ENCODE measurements at places on chromosomes 13 and 19.

DNA sequence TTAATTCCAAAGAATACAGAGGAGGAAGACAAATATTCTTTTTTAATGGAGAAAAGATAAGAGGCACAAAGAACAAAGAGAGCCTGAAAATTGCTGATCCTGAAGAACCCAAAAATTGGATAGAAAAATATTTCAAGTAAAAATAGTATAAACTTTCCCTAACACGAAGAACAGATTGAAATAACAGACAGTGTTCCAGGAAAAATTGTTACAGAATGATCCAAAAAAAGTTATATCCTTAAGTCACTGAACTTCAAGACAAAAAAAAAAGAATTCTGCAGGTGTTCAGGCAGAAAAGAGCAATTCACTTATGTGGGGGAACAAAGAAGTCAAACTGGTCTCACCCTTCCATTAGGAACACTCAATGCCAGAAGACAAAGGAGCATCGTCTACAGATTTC lies 160.2 kb downstream of the KLF12 start:
- DNase-seq: no peak

- no peak for DNase-seq
These were observed 813 bp upstream of the DMPK start for GRCh38 chr19:45782820-45783785.

DNA sequence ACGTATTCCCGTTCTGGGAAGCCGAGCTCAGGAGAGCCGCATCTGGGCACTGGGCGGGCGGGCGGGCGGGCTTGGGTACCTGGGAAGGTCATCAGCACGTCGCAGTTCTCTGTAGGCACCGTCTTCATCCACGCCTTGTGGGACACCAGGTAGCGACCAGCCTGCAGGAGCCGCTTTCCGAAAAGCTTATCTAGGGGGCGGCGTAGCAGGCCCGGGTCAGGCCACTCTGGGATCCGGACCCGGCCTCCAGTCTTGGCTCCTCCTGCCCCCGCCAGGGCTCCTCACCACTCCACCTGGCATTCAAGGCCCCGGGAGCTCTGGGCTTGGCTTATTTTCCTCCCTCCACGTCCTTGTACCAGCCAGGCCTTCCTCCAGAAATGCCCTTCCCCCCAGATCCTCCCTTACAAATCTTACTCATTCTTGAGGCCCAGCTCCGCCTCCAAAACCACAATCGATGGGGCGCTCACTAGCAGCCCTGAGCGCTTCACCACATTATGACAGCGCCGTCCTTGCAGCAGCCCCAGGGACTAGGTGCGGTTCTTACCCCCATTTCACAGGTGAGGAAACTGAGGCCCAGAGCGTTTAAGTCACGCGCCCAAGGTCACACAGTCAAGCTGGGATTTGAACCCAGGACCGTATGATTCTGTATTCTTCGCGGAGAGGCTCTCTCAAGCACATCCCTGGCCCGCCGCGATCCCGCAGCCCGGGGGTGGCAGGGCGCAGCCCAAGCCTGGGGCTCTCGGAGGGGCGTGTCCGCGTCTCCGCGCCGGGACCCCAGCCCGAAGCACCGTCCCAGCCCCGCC lies 843 bp downstream of the ANO8 start:
- peak; percentile 75 for DNase-seq

GRCh38 chr13:21075379-21076249 lies 14.2 kb upstream of the LATS2 start:
- DNase-seq: peak; percentile 10

DNA sequence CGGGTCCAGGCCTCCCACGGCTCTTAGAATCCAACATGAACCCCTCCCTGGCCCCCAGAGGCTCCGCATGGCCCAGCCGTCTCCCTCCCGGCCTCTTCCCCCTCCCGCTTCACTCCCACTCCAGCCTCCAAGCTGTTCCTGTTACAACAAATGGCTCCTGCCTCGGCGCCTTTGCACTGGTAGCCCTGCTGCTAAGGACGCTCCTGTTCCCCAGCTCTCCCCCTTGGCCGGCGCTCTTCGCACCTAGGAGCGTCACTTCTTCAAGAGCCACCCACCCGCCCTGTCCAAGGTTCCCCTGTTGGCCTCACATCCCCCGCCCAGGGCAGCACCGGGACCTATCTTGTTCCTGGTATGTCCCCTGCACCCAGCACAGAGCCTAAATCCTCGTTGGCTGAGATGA lies 9.4 kb downstream of the CCDC124 start:
- no peak for DNase-seq

DNA sequence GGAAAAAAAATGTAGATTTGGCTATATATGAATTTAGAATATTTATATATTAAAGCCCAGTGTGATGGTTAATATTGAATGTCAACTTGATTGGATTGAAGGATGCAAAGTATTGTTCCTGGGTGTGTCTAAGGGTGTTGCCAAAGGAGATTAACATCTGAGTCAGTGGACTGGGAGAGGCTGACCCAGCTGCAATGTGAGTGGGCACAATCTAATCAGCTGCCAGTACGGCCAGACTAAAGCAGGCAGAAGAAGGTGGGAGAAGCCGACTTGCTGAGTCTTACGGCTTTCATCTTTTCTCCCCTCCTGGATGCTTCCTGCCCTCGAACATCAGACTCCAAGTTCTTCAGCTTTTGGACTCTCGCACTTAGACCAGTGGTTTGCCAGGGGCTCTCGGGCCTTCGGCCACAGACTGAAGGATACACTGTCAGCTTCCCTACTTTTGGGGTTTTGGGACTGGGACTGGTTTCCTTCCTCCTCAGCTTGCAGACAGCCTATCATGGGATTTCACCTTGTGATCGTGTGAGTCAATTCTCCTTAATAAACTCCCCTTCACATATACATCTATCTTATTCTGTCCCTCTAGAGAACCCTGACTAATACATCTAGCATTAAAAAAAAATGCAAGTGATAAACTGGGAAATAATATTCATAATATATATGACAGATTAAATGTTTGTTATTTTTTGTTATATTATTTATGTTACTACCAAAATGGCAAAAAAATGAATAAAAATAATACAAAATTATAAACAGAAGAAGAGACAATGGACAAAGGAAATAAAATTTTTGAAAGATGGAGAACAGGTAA lies 122.4 kb downstream of the DLEU7 start:
- peak; percentile 43 for DNase-seq

DNA sequence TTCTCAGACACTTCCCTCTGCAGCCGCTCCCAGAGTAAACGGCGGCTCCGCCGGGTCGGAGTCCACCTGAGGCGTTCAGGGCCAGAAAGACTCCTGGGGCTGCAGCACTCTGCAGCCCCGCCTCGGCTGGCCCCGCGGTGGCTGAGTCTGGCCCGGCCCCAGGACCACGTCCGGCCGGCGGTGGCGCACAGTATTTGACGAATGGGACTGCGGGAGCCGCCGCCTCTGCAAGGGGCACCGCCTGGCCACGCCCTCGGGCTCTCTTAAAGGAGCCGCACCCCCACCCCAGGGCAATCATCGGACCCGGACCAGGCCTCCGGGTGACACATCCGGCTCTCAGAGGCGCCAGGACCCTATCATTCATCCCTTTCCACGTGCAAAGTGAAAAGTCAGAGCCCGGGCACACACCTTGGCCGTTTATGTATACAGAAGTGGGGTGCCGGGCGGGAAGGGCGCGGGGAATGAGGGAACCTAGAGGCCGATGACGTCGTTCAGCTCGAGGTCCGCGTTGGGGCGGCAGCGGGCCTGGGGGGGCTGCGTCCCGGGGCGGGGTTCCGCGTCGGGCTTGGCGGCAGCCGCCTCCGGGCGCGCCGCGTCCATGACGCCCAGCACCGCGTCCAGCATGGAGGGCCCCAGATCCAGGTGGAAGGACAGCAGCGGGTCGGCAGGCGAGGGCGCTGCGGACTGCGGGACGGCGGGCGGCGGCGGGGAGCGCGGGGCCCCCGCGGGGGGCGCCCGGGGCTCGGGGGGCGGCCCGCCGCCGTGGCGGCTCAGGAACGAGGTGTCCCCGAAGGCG lies 1.2 kb upstream of the LENG9 start:
- peak; percentile 94 for DNase-seq

GRCh38 chr19:53917356-53917755 lies 8.3 kb downstream of the CACNG7 start:
- no peak for DNase-seq

DNA sequence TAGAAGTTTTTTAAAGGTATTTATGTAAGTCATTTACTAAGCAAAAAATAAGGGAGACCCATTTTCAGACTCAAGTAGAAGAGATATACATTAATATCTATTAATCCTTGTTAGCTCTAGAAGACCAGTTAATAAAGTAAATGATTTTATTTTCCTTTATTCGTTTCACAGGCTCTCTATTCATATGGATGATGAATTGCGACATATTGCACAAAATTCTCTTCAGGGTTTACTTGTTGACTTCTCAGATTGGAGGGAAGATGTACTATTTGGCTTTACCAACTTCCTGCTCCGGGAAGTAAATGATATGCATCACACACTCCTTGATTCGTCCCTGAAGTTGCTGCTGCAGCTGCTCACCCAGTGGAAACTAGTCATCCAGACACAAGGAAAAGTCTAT lies 139.3 kb downstream of the FRY start:
- no peak for DNase-seq

DNA sequence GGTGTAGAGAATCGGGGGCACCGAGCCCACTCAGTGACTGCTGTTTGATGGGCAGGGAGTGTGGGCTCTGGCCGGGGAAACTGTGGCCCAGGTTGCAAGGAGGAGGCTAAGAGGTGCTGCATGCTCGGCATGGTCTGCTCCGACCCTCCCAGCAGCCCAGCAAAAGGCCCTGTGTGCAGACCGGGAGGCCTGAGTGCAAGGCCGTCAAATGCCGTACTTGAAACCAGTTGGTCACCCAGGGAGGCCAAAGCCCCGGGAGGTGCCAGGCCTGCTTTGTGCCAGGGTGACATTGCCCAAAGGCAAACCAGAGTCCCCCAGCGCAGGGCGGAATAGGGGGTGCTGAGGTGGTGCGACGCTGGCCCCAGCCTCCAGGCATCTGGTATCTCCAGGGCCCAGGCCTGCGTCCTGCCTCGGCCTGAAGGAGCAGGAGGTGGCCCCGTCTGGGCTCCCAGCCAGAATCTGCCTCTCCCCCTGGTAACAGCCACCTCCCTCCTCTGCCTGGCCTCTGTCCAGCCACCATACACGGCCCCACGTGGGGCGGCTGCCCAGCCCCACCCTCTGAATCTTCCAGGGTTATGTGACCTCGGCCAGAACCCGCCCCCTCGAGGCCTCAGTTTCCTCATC lies 4.0 kb downstream of the PIK3R2 start:
- DNase-seq: peak; percentile 24

DNA sequence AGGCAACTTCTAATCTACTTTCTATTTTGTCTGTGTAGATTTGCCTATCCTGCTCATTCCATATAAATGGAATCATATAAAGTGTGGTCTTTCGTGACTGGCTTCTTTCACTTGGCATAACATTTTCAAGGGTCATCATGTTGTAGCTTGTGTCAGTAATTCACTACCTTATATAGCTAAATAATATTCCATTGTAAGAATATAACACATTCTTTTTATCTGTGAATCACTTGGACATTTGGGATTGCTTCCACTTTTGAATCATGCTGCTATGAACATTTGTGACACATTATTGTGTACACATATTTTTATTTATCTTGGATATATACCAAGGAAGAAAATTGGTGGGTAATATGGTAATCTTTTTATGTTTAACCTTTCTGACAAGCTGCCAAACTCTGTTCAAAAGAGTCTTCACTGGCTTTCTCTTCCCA lies 89.0 kb upstream of the CSNK1A1L start:
- no peak for DNase-seq

- DNase-seq: no peak
These were observed 41.9 kb downstream of the GPC6 start for GRCh38 chr13:93268327-93269028.

- DNase-seq: no peak
These were observed 74.0 kb downstream of the PDS5B start for GRCh38 chr13:32660227-32660626.

DNA sequence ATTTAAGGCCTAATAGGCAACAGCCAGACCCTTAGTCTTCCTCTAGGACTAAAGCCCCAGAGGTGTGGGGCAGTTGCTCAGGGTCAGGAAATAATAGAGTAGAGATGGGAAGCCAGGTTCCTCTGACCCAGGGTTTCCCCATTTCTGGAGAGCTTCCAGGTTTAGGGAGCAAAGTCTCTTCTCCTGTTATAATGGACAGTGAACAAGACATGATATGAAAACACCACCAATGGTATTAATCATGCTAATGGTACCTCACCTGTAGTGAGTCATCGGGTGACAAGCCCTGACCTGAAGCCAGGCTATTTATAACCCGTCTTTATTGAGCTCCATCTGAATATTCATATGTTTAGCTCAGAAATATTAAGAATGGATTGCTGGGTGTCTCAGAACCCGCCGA lies 24.6 kb downstream of the BICRA start:
- DNase-seq: no peak

DNA sequence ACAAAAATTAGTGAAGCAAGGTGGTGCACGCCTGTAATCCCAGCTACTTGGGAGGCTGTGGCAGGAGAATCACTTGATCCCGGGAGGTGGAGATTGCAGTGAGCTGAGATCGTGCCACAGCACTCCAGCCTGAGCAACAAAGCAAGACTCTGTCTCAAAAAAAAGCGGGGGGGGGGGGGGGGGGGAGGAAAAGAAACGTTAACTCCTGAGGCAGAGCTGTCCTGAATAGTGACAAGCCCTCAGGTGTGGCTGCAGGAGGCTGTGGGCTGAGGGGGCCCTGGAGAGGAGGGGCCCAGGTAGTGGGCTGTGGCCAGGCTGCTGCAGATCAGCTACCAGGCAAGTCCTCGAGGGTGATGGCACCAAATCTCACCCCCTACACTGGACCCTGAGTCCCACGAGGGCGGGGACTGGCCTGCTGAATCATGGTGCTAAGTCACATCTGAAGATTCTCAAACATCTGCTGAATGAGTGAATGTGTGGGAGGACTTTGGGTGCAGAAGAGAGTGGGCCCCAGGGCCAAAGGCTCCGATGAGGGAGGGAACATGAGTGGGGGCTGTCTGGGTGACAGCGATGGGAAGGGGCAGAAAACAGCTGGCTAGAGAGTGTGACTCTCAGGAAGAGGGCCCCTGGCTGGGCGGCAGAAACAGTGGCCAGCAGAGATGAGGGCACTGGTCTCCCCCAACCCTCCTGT lies 24.6 kb upstream of the ATP1A3 start:
- no peak for DNase-seq

GRCh38 chr13:79870123-79870522 lies 389.2 kb downstream of the NDFIP2 start:
- no peak for DNase-seq

- DNase-seq: no peak
These were observed at the start of gene LACC1 for GRCh38 chr13:43879755-43880181. TSS of gene LACC1 (plus strand) at chr13:43879904. CDS start at chr13:43880986, 1,082 bp downstream.

- DNase-seq: no peak
These were observed 1364.9 kb downstream of the PCDH9 start for GRCh38 chr13:65865206-65865605.
